Keratinocyte (primary cell): ENCODE measurements at places on chromosomes 2 and 18. TPM values are rescaled to one million over a fixed set of nuclear protein-coding genes. Genes with fewer than 3 reads are reported as not detected.

Gene RESP18
- polyA plus RNA-seq: not detected in 3 replicates

Gene HES6
- polyA plus RNA-seq: 0.76 to 0.80 TPM (median 0.77 TPM) in 3 replicates

Gene MAP3K2
- polyA plus RNA-seq: 8.7 to 11.9 TPM (median 9.9 TPM) in 3 replicates

Gene NOL4
- polyA plus RNA-seq: not detected in 3 replicates

DNA sequence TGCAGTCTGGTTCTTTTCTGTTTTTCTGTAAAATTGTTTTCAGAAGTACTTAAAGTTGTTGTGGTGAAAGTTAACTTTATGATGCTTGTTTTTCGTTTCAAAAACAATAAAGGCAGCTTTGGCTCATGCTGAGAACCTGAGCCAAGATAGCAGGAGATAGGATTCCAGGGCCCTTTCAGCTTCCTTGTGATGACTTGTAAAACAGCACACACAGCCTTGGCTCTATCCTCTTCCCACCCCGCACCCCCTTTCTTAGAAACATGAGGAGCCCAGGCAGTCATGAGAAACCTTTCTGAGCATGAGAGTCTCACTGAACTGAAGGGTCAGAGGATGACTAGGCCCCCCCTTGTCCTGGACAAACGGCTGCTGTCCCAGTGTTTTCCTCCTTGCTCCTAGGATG is 12.4 kb upstream of the CHRNA1 start:
- H3K27ac ChIP-seq: no peak overlapping the region
- H3K4me3 ChIP-seq: no peak overlapping the region
- no peak for DNase-seq
- H3K36me3 ChIP-seq: no peaks in the 10 kb centered on the region
- H3K4me1 ChIP-seq: peaks cover 8% of the 10 kb centered on the region
- H3K27me3 ChIP-seq: no peaks in the 10 kb centered on the region

- H3K4me3 ChIP-seq: no peak overlapping the region
- H3K36me3 ChIP-seq: no peaks in the 10 kb centered on the region
- DNase-seq: no peak
- no peaks in the 10 kb centered on the region for H3K4me1 ChIP-seq
- no peaks in the 10 kb centered on the region for H3K27me3 ChIP-seq
Observed at GRCh38 chr18:25300492-25300891, 51.5 kb downstream of the ZNF521 start.

DNA sequence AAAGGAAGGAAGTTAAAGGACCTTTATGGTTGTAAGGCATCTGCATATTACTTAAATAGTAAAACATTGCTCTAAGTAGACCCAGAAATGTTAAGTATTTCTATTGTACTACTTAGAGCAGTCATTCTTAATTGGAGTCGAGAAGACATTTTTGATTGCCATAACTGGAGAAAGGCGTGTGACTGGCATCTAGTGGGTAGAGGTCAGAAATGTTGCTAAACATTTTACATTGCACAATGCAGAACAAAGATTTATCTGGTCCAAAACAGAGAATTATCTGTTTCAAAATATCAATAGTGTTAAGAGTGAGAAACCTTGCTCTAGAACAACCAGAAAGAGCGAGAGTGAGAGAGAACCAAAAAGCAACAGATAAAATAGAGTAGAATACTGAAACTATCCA is 23.3 kb upstream of the ROCK1 start:
- H3K27me3 ChIP-seq: no peaks in the 10 kb centered on the region
- no peaks in the 10 kb centered on the region for H3K4me1 ChIP-seq
- H3K36me3 ChIP-seq: no peaks in the 10 kb centered on the region
- no peak for DNase-seq
- no peak overlapping the region for H3K4me3 ChIP-seq

GRCh38 chr2:41460661-41461060 is 587.2 kb upstream of the PKDCC start:
- no peak for DNase-seq
- no peak overlapping the region for H3K27ac ChIP-seq
- no peaks in the 10 kb centered on the region for H3K27me3 ChIP-seq
- no peaks in the 10 kb centered on the region for H3K36me3 ChIP-seq

DNA sequence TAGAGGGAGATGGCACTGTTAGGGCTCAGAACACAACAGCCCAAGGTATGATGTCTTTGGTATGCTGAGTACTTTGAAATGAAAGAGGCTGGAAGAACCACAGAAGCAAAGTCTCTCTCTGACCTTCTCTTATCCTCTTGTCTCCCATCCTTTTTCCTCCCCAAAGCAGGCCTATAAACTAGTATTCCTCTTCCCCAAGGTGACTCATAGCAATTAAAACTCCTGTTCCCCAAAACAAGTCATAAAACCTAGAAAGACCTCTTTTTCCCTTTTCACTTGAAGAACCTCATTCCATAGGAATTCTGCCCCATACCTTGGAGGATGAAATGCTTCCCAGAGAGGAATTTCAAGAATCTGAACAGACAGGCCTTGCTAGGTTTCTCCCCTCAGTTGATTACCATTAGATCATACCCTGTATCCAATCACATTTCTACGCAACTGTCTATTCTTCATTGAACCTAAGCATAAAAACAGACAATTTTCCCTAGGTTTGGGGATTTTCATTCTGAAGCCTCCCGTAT is 25.7 kb downstream of the MDH1 start:
- H3K27ac ChIP-seq: peak overlapping the region; percentile 82
- peaks cover 34% of the 10 kb centered on the region for H3K4me1 ChIP-seq
- no peaks in the 10 kb centered on the region for H3K27me3 ChIP-seq
- peak; percentile 88 for DNase-seq
